ENCODE measurements at places on chromosomes 7 and 10.

DNA sequence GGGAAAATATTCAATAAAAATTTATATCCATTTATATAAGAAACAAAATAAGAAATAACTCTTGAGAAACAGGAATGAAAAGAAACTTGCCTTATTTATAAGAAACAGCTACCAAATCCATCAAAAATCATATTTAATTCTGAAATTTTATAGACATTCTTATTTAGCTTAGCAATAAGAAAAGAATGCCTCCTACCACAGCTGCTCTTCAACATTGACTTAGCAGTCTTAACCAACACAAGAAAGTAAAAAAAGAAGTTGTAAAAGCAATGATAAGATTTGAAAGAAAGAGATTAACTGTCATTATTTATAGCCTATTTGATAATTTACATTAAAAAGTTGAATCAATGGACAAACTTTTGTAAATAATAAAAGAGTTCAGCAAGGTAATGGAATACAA lies 212.8 kb downstream of the ZNF365 start:
- peak; percentile 50 for DNase-seq

DNA sequence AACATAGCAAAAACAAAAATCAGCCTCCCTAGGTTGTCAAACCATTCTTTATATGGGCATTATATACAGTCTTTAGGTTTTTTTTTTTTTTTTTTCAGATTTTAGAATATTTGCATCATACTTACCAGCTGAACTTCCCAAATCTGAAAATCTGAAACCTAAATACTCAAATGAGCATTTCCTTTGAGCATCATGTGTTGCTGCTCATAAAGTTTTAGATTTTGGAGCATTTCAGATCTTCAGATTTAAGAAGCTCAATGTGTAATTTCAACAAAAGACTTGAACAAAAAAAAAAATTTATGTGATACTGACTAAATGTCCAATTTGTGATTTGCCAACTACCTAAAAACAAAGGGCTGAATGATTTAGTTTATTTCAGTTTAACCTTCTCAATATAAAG lies 13.6 kb downstream of the FAM3C start:
- DNase-seq: no peak

DNA sequence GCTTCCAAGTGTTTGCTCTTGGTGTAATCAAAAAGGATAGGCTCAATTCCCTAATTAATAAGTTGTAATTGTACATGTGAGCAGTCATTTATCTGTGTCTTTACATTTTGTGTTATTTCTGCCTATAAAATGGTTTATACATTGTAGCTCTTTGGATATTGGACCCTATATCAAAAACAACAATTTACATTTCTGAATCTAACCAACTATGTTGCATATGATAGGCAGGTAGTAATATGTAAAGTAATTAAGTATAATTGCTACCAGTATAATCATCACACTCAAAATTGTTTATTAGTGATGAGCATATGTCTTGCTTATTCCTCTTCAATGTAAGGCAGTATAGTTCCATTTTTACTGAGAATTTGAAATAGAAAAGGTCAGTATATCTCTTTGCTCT lies 13.8 kb downstream of the AKR1C1 start:
- DNase-seq: no peak

DNA sequence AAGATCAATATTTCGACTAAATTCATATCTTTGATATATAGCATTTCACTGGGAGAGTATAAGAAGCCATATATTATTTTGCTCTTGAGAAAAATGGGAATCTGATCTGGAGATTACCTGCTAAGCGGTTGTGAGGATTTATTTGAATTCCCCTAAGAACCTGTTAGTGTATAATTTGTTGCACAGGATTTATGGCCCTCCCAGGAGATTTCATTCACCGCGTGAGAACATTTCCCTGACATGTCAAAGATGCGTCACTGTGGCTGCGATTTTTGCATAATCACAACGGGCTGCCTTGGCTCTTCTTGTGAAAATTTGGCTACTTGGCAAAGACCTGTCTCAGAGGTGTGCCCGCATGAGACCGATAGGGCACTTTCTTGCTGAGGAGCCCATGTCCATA lies 184.7 kb upstream of the PFKP start:
- DNase-seq: no peak

DNA sequence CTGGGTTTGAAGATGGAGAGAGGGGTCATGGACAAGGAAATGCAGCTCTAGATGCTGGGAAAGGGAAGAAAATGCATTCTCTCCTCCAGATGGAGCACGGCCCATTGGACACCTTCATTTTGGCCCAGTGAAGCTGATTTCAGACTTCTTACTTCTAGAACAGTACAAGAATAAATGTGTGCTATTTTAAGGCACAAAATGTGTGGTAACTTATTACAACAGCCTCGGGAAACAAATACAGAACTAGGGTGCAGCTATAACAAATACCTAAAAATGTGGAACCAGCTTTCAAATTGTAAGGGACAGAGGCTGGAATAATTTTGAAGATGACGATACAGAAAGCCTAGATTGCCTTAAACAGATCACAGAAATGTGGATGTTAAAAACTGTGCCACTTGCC lies 54.1 kb downstream of the CYTH3 start:
- DNase-seq: no peak

GRCh38 chr10:67553254-67553653 lies 142.7 kb downstream of the CTNNA3 start:
- DNase-seq: no peak

DNA sequence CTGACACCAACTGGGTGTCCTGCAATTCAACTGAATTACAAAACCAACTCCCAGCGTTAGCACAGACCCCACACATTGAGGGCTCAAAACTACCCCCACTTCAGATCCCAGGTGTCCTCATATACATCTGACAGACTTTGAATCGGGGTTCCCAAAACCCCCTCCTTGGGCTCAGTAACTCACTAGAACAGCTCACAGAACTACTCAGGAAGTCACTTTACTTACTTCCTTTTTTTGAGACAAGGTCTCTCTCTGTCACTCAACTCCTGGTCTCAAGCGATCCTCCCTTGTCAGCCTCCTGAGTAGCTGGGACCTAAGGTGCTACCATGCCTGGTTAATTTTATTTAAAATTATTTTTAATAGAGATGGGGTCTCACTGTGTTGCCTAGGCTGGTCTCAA lies 456.0 kb downstream of the SDK1 start:
- no peak for DNase-seq

GRCh38 chr10:24009736-24010135 lies 199.2 kb upstream of the KIAA1217 start:
- DNase-seq: no peak

DNA sequence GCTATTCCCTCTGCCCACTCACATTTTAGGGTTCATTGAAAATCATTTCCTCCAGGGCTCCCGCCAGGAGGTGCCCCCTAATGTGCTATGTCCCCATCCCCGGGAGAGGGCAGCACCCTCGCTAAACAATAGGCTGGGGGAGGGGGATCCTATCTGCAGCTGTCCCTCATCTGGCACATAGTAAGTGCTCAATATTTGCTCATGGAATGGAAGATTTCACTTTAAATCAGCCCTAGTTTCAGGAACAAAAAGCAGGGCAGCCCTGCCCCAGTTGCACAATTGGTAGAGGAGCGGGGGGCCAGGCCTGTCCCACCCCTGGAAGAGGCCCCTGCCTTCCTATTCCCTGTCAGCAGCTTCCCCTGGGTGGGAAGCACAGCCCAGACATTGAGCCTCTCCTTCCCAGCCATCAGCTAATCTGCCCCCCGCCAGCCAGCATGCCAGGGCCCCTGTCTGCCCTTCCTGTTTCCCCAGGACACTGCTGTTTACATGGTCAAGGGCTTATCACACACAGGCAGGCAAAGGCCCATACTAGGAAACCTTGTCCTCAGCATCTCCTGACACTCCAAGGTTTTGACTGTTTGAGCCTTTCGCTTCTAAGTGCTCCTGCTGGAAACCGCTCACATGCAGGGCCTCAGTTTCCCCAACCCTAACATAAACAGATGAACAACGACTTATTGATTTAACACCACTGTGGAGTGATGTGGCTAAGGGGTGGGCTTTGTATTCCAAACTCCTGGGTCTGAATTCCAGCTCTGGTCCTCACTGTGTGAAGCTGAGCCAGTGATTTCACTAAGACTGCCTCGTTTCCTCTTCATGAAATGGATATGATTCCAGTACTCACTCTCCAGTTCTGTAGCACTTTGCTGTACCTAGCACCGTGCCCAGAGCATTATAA lies 130.7 kb upstream of the ZMIZ1 start:
- no peak for DNase-seq

GRCh38 chr10:1579141-1579491 lies 158.2 kb downstream of the ADARB2 start:
- no peak for DNase-seq

DNA sequence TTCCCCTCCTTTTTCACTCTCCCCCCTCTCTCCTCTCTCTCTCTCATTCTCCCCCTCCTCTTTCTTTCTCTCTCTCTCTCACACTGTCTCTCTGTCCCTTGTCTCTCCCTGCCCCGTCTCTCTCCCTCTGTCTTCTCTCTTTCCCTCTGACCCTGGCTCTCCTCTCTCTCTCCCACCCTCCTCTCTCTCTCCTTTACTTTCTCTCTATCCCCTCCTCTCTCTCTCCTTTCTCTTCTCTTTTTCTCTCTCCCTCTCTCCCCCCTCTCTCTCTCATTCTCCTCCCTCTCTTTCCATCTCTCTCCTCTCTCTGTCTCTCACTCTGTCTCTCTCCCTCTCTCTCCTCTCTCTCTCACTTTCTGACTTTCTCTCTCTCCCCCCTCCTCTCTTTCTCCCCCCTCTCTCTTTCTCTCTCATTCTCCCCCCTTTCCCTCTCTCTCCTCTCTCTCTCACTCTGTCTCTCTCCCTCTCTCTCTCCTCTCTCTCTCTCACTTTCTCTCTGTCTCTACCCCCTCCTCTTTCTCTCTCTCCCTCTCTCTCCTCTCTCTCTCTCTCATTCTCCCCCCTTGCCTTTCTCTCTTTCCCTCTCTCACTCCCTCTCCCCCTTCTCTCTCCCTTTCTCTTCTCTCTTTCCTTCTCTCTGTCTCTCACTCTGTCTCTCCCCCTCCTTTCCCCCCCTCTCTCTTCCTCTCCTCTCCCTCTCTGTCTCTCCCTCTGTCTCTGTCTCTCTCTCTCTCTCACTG lies 18.9 kb upstream of the VPS37D start:
- DNase-seq: no peak

- no peak for DNase-seq
Measured at GRCh38 chr7:142690554-142691182, 58.6 kb upstream of the PRSS1 start.

- peak; percentile 87 for DNase-seq
Measured at GRCh38 chr7:43879477-43879876, 10.2 kb upstream of the MRPS24 start.

DNA sequence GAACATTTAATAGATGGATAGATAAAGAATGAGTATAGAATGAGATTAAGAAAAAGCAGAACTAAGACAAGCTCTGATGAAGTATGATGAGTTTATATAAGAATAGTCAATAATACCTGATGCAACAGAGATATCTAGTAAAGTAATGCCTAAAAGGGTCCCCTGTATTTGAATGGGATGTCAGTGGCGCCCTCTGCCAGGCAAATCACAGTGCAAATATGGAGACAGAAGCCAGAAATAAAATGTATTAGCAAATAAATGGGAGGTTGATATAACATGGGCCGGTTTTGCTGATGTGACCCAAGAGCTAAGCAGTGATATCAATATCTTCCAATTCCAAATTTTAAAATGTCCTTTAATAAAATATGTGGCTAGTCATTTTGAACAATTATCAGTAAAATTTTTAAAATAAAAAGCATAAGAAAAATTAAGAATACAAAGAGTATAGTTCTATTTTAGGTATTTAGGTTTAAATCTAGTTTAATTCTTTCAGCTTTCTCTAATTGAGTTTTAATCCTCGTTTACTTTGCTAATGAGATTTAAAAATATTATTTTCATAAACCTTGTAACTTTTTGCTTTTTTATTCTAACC lies 62.6 kb downstream of the ADK start:
- peak; percentile 78 for DNase-seq
